ENCODE measurements at places on chromosomes 2 and 18.

DNA sequence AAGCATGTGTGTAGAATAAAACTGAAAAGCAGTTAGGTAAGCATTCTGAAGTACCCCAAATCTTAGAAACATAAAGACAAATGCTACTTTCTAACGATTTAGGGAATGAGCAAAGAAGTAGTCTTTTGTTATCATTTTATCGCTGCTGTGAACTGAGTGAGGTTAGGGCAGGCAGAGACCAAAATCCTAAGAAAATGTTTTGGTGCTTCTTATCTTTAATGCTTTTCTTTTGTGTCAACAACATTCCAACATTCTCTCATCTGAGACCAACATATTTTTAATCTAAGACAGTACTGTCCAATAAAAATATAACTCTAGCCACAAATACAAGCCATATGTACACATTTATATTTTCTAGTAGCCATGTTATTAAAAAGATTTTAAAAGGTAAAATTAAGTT lies 789.4 kb upstream of the PIK3C3 start:
- no peak for DNase-seq

DNA sequence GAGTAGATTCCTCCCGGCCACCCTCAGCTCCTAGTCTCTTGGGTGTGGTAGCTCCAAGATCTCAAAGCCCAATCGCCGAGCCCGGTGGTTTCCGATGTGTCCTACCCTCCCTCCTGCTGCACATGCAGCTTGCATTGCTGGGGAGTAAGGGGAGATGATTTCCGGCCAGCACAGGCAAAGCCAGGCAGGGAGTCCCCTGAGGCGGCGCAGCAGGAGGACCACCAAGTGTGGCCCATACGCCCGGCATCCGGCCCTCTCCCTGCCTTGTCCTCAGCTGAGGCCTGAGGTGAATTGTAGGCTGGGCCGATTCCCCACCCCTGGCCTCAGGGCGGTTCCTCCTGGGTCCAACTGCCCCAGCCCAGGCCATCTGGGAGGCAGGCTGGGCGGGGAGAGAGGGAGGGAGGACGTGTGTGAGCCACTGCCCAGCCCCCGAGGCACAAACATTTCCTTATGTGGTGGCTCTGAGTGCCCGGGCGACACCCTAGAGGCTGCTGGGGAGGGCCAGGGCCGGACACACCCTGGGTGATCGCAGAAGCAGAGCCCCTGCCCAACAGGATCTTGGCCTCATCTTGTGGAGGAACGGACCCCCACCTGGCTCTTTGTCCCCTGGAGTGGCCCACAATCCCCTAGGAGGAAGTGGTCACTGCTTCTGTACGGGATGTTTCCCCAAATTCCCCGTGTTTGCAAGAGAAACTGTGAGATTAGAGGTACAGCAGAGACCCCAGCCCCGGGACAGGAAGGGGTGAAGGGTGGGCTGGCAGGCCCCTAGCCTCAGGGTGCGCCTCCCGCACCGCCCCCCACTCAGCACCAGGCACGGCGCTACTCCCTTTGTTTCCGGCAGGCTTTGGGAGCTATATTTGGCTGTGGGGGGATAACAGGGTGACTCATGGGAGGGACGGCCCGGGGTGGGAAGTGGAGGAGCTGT lies 41.9 kb upstream of the PTMA start:
- peak; percentile 64 for DNase-seq

DNA sequence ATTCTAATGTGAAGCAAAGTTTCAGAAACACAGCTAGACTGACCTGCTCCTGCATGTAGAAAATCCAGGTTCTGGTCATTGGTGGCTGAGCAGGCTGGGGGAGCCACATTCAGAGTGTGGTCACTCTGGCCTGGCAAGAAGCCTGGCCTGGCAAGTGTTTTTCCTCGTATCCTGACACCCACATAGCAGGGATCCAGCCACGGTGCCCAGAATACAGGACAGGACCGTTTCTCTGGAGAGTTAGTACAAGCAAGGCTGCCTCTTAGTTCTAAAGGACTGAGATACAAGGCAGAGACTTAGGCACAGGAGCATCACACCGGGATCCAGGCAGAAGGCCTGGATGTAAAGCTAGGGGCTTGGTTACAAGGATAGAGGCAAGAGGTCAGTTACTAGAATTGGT lies 4.8 kb upstream of the LAMA1 start:
- no peak for DNase-seq

DNA sequence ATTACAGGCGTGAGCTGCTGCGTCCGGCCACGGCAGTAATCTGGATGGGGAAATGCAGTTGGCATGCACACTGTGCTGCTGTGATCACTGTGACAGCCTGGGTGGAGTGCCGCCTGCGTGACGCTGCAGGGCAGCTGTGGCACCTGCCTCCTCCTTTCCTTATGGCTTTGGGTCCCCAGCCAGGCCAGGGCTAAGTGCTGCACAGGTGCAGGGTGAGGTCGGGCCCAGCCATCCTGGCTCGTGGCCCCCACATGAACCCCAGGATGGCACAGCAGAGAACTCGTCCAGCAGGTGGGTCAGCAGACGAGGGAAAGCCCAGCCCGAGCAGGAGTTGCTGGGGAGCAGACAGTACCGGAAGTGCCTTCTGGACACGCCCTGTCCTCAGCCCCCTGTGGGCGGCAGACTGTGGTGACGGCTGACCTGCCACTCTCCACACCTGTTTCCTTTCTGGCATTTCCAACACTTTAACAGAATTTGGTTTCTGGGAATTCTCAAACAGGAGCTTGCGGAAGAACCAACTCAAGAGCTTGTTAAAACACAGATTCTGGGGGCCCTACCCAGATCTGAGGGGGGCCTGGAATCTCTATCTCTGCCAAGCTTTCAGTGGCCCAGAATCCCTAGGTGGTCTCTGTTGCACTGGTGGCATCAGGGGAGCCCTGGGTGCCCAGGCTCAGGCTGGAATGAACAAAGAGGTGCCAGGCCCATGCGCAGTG lies 16.9 kb downstream of the HS1BP3 start:
- no peak for DNase-seq

DNA sequence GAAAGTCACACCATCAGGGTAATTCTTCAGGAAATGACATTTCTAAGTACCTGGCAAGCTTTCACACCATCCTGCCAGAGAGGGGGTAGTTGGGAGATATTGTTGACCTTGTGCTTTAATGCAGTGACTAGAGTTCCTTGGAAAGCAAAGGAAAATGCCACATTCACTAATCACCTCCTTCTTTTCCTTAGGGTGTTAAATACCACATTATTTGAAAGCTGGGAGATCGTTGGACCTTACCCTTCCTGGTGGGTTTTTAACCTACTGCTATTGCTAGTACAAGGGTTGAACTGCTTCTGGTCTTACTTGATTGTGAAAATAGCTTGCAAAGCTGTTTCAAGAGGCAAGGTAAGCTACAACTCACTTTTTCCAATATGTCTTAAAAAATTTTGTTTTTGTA lies 37.0 kb upstream of the NOSTRIN start:
- no peak for DNase-seq

- no peak for DNase-seq
Observed at GRCh38 chr2:88209521-88210131, 39.5 kb downstream of the THNSL2 start.

DNA sequence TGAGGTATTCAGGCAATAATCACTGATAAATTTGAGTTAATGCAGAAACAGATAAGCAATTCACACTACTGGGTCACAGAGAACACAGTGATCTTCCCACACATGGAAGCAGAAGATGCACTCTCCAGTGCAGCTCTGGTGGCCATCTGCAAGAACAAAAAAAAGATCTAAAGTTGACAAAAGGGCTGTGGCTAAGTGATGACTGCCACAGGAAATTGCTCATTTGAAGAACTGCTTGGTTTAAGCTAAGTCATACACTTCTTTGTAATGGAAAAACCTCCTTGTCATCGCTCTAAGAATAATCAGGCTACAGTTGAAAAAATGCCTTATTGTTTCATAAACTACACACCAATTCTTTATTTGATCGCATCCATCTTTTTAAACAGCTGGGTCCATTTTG lies 115.1 kb downstream of the DTNB start:
- no peak for DNase-seq

GRCh38 chr2:181240844-181241243 lies 216.3 kb upstream of the ITGA4 start:
- DNase-seq, result no peak

- DNase-seq, result no peak
Observed at GRCh38 chr18:34611904-34612303, 98.2 kb upstream of the DTNA start.

GRCh38 chr2:167275046-167275445 lies 386.8 kb downstream of the XIRP2 start:
- DNase-seq, result no peak

- no peak for DNase-seq
Observed at GRCh38 chr18:48836231-48836805, 114.4 kb downstream of the SMAD7 start.

- DNase-seq, result no peak
Observed at GRCh38 chr2:230908092-230908594, 16.9 kb downstream of the GPR55 start.
